Activated CD4-positive, alpha-beta memory T cell treated with anti-CD3 and anti-CD28 coated beads, Interleukin-2, amount 10 ng/mL, durations not matched to agents 7 days and 5 days (primary cell): ENCODE measurements at places on chromosomes 7 and 10. TPM values are rescaled to one million over a fixed set of nuclear protein-coding genes. Genes with fewer than 3 reads are reported as not detected.

- DNase-seq: no peak
Observed at GRCh38 chr7:104548861-104549260, 220.5 kb downstream of the LHFPL3 start.

- DNase-seq: no peak
Observed at GRCh38 chr7:81770728-81771223, 929 bp upstream of the HGF start.

DNA sequence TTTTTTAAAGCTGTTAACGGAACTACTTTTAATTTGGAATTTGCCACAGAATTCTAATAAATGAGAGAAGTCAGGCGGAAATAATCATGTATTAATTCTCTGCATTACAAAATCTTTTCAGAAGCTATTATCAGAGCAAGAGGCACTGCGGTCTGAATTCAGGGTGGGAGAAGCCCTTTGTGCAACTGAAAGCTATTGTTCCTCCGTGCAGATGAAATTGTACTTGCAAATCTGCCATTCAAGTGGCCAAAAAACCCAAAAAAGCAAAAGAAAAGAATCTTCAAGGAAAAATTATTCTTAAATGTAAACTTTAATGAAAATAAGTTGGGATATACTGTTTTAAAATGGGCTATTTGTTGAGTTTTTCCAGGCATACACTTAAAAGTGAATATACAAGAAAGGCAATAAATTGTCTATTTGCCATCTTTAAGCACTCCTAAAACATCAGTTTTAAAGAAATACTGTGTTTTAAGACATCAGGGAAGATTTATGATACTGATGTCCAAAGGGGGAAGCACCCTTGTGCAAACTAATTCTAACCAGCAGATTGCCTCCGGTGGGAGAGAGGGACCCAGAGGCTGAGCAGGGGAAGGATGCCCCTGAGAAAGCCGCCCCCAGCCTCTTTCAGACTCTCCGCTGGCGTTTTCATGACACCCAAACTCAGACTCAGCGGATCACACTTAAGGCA lies 351.2 kb downstream of the DNAJB6 start:
- no peak for DNase-seq

DNA sequence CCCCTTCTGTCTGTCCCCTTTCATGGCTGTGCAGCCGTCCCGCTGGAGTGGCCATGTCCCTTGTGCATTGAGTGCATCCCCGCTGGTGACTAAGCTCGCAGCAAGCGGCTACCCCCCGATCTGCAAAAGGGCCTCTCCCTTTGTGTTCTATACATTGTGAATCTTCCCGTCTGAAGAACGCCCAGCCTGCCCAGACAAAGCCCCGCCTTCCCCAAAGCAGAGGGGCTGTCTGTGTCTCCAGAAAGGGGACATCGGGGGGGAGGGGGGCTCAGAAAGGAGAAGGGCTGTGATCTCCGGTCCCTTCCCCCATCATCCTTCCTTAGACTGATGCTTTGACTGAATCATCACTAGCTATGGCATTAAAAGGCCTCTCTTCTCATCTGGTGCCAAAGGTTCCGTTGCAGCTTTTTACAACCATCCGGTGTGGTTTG lies 11.9 kb downstream of the NPTX2 start:
- DNase-seq: no peak

GRCh38 chr7:2272031-2272430 lies 30.0 kb downstream of the NUDT1 start:
- no peak for DNase-seq

GRCh38 chr10:113746217-113746957 lies 5.1 kb upstream of the PLEKHS1 start:
- DNase-seq: no peak

DNA sequence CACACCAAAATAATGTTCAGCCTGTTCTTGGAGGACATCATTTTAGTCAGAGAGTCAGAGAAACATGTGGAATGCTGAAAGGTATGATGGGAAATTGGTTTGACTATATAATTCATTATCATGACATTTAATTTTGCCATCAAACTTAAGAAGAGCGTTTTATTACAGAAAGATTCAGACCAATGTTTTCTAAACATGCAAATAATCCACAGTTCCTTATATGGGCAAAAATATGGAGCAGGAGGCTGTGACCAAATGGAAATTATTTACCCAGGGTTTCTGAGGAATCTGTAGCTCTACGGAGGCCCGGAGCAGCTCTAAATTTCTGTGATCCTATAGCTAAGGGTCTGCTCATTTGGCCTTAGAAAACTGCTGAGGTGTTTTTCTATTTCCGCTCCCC lies 33.2 kb downstream of the LAMB4 start:
- no peak for DNase-seq

PTPN12 gene
- 21.4 TPM for total RNA-seq

CLCN1 gene
- total RNA-seq: 0.10 TPM
